ENCODE measurements at places on chromosomes 4 and X.

GRCh38 chrX:109485470-109486340 lies 3.8 kb upstream of the GUCY2F start:
- DNase-seq: peak; percentile 75

DNA sequence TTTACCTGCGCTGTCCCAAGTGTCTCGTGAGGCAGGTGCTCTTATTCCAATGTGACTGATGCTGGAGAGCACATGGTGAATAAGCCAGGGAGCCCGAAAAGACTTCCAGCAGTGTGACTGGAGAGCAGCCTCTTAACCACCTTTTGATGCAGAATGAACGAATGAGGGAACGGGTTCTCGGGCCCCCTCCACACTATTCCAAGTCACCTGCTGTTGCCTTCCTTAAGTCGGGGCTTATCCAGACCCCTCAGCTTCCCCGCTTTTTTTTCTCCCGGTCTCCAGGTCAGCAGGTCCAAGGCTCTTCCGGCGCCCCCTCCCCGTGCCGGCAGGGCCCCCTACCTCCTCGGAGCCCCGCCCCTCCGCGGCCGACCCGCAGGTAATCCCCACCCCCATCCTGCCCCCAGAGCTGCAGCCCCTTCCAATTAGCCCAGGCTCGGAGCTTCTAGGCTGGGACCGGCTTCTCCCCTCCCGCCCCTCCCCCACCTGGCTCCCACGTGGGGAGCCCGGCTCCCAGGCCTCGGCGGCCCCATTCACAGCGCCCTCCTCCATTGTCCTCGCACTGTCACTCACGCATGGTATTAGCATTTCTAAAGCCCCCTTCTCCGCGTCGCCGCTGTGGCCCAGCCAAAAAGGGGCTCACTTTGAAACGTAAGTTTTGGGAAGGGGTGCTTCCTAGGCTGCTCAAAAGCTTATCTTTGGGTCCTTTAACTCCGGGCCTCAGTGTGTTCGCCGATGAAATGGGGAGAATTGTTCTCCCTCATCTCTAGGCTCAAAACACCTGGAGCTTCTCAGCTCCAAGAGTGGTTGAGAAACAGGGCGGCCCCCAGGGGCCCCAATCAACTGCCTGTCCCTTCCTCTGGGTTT lies 56.2 kb upstream of the PJA1 start:
- no peak for DNase-seq

- no peak for DNase-seq
Measured at GRCh38 chr4:156594624-156595023, 377.0 kb downstream of the PDGFC start.

DNA sequence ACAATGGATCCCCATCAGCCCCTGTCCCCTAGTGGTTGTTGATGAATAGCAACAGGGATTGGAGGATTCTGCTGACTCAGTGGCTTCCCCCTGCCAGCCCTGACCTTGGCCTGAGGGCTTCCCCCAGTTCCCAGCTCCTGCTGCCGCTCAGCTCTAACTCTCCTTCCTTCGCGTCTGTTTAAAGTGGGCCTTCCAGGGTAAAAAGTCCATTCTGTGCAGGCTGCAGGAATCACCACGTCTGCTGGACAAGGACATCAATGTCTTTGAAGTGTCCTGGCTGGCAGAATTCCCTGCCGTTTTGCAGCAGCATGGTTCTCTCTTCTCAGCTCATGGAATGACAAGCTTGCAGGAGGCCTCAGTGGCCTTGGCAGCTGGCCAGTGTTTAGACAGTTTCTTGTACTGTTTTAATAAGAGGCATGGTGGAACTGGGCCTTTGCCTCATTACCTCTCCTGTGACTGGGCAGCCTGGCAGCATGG lies 152.5 kb upstream of the STX18 start:
- DNase-seq: peak; percentile 25

- DNase-seq: peak; percentile 99
Measured at GRCh38 chr4:28287831-28288233, 1427.2 kb downstream of the STIM2 start.

- DNase-seq: no peak
Measured at GRCh38 chrX:42109428-42109827, 186.1 kb upstream of the CASK start.

- no peak for DNase-seq
Measured at GRCh38 chr4:42646999-42647541, 9.8 kb downstream of the ATP8A1 start.

All from fibroblast of mammary gland (primary cell).